ENCODE measurements at places on chromosomes 7 and 10. TPM values are rescaled to one million over a fixed set of nuclear protein-coding genes. Genes with fewer than 3 reads are reported as not detected.

GRCh38 chr7:140668641-140669040 is 4.1 kb upstream of the ADCK2 start:
- DNase-seq = no peak

- no peak for DNase-seq
These were observed 9.8 kb downstream of the HSPA12A start for GRCh38 chr10:116732573-116732972.

GRCh38 chr10:28797904-28798371 is 120.6 kb downstream of the BAMBI start:
- no peak for DNase-seq

DNA sequence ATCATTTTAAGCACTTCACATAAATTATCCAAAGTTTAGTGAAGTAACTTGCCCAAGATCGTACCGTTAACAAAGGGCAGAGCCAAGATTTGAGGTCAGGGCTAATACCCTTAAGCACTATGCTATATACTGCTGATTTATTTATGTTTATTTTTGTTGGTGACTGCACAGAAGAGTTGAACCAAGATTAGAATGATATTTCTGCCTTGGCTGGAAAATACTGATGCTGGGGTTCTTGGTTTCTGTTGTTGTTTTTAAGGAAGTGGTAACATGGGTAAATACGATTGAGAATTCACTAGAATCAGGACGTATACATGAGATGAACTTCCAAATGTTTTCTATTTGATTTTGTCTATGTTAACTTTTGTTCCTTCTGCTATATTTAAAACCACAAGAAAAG is 9.3 kb downstream of the ADD3 start:
- DNase-seq = no peak

DNA sequence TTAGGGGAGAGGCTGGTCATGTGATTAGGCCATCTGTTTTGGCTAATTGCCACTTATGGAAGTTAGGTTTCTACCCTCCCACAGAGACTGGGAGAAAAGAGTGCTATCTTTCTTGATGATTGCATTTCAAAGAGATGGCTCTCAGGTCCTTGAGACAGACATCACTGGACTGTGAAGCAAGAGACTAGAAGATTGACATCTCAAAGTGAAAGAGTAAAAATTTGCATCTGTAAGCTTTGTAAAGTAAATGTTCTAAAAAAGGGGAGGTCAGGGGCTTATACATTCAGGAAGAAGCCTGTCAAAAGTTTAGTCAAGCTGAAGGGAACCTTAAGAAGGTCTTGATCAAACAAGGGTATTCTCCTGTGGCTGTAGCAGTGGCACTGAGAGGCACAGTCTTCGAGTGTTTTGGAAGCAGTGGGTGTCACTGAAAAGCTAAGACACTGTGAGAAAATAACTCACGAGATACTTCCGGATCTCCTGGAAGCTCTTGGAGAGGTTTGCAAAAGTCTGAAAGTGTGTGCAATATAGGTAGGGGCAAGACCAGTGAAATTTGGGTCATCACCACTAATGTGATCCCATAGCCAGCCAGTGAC is 342.1 kb downstream of the PHF14 start:
- no peak for DNase-seq

GRCh38 chr7:41459183-41459582 is 243.7 kb downstream of the INHBA start:
- no peak for DNase-seq

DNA sequence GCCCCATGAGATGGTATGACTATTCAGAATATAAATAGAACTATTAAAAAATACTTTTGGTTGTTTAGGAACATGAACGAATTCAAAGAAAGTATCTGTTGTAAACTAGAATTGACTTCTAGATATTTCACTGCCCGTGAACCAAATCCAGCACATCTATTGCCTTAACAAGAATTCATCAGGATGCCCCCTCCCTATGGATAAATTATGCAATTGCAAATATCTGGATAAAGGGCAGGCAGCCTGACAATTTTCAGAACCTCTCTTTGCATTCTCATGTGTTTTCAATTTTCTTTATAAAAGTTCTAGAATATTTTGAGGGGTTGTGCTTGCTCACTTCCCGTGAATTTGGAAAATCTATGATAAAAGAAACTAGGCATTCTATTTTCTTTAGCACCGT is 822.1 kb upstream of the SORCS1 start:
- DNase-seq = no peak

Gene SHLD2
- 16.3 TPM for total RNA-seq

Gene PPP1R9A
- 0.08 TPM for total RNA-seq

Gene ATRNL1
- not detected for total RNA-seq

All from CD8-positive, alpha-beta T cell (primary cell).